ENCODE measurements at places on chromosomes 1 and 21.

GRCh38 chr1:36346741-36347370 is 23.4 kb upstream of the EVA1B start:
- no peak for DNase-seq

- DNase-seq, result no peak
These were observed 168.4 kb downstream of the ZZZ3 start for GRCh38 chr1:77513839-77514763.

GRCh38 chr1:230191855-230192254 is 124.8 kb downstream of the GALNT2 start:
- DNase-seq, result no peak

DNA sequence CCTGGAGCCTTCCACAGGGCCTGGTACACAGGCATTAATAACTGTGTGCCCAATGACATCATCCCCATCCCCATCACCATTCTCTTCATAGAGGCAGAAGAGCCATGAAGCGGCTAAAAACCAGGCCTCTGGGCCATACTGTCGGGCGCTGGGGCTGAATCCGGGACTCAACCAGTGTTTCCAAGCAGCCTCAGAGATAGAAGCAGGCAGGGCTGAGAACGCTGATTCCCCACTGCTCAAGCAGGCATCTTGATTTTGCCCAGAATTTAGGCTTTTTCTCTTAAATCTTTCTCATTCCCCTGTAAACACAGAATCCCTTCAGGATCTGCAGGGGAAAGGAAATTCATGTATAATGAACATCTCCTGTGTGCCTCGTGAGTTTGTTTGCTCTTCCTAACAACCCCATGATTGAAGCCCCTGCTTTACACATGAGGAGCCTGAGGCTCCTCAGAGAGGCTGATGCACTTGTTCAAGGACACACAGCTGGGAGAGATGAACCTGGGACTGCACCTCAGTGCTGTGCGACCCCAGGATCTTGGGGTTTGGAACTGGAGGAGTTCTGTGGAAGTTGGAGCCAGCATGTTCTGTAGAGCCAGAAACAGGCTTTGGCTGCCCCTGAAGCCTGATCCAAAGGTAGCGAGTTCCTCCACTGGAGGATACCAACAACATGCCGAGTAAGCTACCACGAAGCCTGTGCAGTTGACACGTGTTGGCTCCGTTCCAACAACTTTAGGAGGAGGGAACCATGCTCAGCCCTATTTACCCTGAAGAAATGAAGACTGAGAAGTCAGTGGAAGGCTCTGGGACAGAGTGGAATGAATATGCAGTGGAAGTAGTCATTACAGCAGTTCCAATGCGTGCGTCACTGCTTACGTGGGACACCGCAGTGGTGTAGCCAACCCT is 55.5 kb downstream of the EDN2 start:
- DNase-seq, result no peak

GRCh38 chr1:907611-908451 is 15.9 kb upstream of the SAMD11 start:
- DNase-seq, result no peak

DNA sequence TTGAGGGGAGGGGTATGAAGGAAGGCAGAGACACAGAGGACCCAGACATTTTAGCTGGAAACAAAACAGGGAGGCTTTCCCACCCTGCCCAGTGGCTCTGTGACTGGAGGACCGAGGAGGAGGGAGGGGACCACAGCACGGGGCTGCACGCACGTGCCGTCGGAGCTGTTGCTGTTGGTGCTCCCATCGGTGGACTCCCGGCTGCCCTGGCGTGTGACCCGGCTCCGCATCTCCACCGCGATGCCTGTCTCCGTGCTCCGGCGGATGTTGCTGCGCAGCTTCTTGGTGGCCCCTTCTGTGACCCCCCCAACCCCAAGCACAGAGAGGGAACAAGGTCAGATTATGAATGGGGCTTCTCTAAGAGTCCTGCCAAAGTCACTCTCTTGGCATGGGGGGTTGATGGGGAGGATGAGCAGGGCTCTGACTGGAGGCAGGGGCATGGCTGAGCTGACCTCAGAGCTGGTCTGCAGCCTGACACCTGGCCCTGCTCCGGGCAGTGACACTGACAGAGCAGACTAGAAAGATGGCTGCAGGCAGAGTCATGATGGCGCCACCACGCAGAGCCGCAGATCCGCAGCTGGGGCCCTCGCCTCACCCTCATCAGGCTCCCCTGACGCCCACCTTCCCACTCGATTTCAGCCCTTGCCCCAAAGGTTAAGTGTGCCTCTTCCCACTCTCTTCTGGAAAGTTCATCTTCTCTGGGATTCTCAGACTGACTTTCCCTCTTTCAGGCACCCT is 29.6 kb downstream of the RIMS3 start:
- no peak for DNase-seq

- no peak for DNase-seq
These were observed 8.9 kb downstream of the MAP1LC3C start for GRCh38 chr1:241990040-241990439.

GRCh38 chr1:155253208-155253607 is 2.1 kb downstream of the ENTREP3 start:
- DNase-seq, result no peak

GRCh38 chr1:211830055-211830327 is 572 bp downstream of the LPGAT1 start:
- no peak for DNase-seq

DNA sequence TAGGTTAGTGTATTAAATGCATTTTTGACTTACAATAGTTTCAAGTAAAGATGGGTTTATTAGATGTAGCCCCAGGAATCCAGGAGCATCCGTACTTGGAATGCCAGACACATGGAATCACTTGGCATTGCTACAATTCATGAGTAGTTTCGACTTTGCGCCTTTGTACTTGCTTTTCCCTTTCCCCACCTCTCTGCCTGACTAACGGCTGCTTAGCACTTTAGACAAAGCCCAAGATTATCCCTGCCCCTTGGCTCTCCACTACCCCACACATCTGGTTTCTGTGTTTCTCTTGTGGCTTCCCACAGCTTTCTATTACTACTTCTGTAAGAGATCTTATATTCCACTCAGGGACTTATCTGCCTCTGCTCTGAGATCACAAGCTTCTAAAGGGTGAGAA is 397.7 kb upstream of the POU3F1 start:
- DNase-seq, result no peak

DNA sequence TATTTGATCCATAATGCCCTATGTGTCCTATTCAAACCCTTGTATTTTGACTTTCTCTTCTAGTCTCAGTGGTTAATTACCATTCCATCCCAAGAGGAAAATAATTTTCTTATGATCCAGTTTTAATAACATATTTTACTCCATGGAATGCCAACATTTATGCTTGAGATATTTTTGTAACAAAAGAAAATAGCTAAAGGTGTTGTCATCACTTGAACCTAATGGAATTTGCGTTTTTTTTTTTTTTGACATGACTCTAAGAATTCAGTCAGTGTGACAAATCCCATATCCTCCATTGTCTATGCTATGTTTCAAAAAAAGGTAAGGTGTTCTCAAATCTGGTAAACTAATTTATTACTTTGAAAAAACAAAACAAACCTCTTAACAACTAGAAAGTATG is 324.1 kb upstream of the ADAMTS5 start:
- DNase-seq, result no peak

DNA sequence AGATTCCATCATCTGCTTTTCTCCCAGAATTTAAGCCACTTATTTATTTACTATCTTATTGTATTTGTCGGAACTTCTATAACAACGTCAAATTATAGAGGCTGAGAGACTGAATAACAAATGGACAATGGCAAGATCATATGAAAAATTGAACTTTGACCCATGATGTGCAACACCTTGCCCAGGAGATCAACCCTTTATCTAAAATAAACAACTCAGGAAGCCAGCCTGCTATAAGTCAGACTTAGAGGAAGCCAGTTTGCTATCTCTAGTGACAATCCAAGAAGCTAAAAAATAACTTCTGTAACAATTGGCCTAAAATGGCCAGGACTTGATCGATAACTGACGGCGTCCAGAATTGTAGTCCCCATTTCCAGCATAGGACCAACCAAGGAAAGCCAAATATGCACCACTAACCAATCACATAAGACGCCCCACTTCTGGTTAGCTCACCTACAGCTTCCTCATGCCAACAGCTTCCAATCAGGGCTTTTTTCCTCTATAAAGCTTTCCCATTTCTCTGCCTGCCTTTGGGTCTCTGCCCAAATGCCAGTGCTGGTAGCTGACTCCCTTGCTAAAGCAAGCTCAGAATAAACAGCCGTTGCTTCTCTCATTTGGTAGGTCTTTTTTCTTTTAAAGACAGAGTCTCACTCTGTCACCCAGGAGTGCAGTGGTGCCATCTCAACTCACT is 28.5 kb downstream of the ANP32E start:
- no peak for DNase-seq

DNA sequence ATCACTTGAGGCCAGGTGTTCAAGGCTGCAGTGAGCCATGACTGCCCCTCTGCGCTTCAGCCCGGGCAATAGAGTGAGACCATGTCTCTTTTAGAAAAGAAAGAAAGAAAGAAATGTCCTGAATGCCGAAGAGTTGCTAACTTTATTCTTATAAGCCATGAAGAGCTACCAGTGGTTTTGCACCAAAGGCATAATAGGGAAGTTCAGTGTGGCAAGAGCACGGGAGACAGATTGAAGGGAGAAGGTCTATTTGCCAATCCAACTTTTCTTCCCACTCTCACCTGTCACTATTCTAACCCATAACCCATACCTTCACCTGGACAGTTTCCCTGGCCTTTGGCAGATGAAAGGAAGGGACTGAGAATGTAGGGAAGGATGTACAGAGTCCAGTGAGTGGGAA is 4.4 kb upstream of the PEA15 start:
- DNase-seq, result no peak

DNA sequence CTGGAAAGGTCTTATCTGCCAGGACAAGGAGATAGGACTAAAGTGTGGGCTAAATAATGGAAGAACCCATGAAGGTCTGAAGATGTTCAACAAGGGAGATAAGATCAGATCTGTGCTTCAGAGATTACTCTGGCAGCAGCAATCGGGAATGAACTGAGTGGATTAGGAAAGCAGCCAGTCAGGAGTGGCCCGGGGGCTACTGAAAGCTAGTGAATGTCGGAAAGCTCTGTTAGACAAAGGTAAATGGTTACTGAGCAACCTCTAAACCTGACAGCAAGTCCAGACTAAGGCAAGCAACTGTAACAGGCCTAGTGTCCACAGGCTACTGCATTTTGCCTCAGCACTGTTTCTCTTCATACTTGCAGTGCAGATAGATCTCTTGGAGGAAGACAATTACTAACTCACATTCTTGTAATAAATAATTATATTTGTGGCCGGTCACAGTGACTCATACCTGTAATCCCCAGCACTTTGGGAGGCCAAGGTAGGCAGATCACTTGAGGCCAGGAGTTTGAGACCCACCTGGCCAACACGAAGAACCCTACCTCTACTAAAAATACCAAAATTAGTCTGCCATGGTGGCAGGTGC is 12.5 kb downstream of the IQGAP3 start:
- DNase-seq, result no peak

DNA sequence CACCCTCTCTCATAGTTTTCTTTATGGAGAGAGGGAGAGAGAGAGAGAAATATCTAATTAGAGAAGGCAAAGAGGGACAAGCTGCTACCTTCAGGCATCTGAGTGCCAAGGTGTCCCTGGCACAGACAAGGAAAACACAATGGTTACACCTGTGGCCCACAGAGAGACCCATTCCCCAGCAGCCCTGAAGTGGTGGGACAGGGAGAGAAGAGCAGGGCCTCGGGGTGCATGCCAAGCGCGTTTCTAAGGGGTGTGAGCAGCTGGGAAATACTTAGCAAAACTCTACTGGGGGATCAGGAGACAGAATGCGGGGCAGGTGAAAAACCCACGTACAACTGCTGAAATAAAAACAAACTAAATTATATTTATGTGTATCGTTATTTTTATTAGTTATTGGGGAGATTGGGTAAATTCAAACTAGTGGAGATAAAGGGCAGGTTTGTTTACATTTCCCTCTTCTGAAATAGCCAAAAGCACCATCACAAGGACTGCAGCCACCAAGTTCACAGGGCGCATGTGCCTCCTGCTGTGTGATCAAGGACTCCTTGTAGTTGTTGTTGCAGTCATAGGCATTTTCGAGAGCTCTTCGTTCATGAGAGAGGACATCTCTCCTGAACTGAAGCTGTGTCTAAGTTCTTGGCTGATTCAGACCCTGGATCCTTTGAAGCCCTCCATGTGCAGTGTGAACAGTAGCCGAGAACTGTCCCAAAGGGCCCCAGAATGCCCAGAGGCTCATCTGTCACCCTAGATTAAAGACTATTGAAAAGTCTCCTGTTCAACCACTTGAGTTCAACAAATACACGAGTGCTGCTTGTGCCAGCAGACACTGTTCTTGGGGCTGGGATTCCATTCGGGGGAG is 737 bp upstream of the SERPINC1 start:
- no peak for DNase-seq

GRCh38 chr1:109677459-109677858 is 9.6 kb downstream of the GSTM2 start:
- no peak for DNase-seq

- DNase-seq, result no peak
These were observed 132.6 kb downstream of the IER5 start for GRCh38 chr1:181221078-181221477.

DNA sequence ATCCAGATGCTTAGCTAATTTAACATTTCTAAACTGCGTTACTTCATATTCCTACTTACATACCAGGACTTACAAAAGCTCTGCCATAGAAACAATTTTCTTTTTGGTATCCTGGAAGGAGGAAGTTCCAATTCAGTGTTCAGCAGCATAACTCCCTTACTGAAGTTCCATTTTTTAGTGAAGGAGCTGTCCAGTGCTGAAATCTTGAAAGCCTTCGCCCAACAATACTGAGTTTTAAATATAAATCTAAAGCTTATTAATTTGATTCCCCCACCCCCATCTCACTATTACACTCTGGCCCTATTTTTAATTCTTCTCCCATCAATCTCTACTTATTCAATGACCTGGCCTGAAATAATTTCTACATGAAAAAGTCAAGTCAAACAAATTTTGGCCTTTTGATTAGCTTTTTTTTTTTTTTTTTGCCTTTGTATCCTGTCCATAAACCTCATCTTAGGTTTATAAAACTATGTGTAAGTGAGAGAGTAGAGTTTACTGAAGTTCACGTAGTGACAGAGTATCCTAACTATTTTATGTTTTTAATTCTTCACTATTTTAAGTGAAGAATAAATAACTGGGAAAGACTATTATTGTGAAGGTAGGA is 323.0 kb upstream of the PLD5 start:
- no peak for DNase-seq

DNA sequence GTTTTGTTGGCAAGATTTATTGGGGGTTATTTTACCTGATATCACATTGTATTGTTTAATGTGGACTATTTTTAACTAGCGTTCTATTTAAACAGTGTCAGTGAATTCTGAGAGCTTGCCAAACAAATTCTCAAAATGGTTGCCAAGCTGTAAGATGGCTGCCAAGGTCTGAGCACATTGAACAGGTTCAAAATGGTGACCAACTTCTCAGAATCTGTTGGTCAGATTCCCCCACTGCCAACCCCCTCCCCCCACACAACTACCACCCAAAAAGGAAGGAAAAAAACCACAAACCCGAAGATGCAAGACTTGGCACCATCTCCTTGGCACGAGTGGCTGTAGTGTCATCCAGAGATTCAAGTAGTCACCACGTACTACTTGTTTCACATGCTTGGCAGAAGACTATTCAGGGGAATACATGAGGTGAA is 159.1 kb downstream of the NFIA start:
- no peak for DNase-seq

- no peak for DNase-seq
These were observed 62.7 kb downstream of the ITPKB start for GRCh38 chr1:226676381-226676780.

- DNase-seq, result no peak
These were observed 749 bp downstream of the CITED4 start for GRCh38 chr1:40861224-40862003.

- DNase-seq, result no peak
These were observed 43.1 kb upstream of the CAPZB start for GRCh38 chr1:19528438-19528837.
